ENCODE measurements at places on chromosomes 3 and 15.

GRCh38 chr15:37691911-37692310, 242.5 kb upstream of the TMCO5A start:
- DNase-seq = no peak
- peaks cover 6% of the 10 kb centered on the region for H3K4me1 ChIP-seq
- no peak overlapping the region for H3K4me3 ChIP-seq
- peaks cover 4% of the 10 kb centered on the region for H3K36me3 ChIP-seq
- no peak overlapping the region for H3K27ac ChIP-seq
- no peaks in the 10 kb centered on the region for H3K27me3 ChIP-seq

GRCh38 chr3:161920196-161920595, 423.6 kb downstream of the OTOL1 start:
- H3K36me3 ChIP-seq = peaks cover 29% of the 10 kb centered on the region
- H3K4me3 ChIP-seq = no peak overlapping the region
- no peaks in the 10 kb centered on the region for H3K27me3 ChIP-seq
- no peak overlapping the region for H3K27ac ChIP-seq
- H3K4me1 ChIP-seq = no peaks in the 10 kb centered on the region

GRCh38 chr3:16884084-16884747, 539 bp upstream of the PLCL2 start:
- peaks cover 51% of the 10 kb centered on the region for H3K4me1 ChIP-seq
- H3K27ac ChIP-seq = no peak overlapping the region
- peak overlapping the region; percentile 75 for H3K4me3 ChIP-seq
- no peaks in the 10 kb centered on the region for H3K36me3 ChIP-seq

- no peak for DNase-seq
- no peak overlapping the region for H3K4me3 ChIP-seq
- peaks cover 7% of the 10 kb centered on the region for H3K4me1 ChIP-seq
- H3K27ac ChIP-seq = no peak overlapping the region
- no peaks in the 10 kb centered on the region for H3K27me3 ChIP-seq
- no peaks in the 10 kb centered on the region for H3K36me3 ChIP-seq
These were observed 97.8 kb upstream of the TBL1XR1 start for GRCh38 chr3:177295116-177295515.

- H3K4me1 ChIP-seq = no peaks in the 10 kb centered on the region
- no peak overlapping the region for H3K27ac ChIP-seq
- no peaks in the 10 kb centered on the region for H3K36me3 ChIP-seq
- no peaks in the 10 kb centered on the region for H3K27me3 ChIP-seq
- no peak for DNase-seq
These were observed 43.0 kb upstream of the SH3GL3 start for GRCh38 chr15:83404121-83404520.
